ENCODE measurements at places on chromosomes 6 and 20.

DNA sequence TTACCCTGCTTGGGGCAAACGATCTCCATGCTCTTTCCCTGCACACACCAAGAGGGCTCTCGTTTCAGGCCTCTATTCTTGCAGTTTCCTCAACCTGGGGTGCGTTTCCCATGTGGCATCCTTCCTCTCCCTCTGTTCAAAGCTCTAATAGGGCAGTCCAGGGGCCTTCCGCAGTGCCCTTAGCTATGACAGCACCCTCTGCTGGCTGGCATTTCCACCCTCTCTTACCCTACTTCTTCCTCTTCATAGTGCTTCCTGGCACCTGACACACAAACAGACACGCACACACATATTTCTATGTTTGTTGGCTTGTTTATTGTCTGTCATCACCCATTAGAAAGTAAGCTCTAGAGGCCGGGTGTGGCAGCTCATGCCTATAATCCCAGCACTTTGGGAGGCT lies 294.0 kb downstream of the CLIC5 start:
- DNase-seq, result no peak

DNA sequence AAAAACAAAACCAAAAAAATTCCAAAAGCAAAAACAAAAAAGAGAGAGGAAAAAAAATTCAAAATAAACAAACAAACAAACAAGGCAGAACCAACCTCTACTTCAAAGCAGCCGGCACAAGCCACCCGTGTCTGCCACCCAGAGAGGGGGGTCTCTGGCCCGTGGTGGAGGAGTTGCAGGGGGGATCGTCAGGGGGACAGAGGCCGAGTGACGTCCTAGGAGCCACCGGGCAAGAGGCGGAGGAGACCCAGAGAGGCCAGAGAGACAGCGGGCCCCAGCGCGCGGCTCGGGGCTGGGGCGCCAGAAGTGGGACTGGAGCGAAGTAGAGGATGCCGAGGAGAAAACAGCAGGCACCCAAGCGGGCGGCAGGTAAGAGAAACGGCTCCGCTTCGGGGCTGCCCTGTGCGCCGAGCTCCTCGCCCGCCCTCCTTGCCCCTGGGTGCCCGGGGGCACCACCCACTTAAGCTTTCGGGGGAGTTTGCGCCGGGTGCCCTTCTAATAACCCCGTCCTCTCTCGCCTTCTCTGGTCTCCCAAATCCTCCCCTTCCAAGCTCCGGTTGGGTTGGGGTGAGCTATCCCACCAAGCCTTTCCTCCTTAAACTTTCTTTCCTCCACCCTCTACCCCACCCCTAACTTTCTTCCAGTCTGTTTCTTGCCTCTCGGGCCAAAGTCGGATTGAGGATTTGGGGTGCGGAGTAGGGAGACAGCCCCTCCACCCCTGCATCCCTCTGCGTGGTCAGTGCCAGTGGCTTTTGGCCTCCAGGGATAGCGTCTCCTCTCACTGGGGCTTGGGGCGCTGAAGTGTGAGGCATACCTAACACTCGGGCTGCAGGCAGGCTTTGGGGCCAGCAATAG lies 1.0 kb downstream of the TSHZ2 start:
- DNase-seq, result no peak

DNA sequence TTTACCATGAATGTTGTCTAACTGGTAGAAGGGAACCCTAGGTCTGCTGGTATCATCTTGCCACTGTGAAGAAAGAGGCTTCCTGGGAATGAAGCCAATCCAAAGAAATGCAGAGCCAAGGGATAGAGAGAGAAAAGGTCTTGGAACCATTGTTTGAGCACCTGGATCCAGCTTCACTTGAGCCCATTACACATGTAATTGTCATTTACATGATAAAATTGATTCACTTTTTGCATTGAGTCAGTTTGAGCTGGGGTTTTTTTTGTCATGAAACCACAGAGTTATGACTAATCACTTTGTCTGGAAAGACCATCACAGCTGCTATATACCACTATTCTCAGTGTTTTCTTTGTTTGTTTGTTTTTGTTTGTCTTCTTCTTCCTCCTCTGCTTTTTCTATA lies 112.3 kb downstream of the CBLN4 start:
- no peak for DNase-seq

GRCh38 chr6:137923866-137924653 lies 57.0 kb downstream of the TNFAIP3 start:
- DNase-seq, result no peak

Data from HS-5 (cell line).